GM12878 (cell line): ENCODE measurements at places on chromosomes 4 and X. TPM values are rescaled to one million over a fixed set of nuclear protein-coding genes. Genes with fewer than 3 reads are reported as not detected.

DNA sequence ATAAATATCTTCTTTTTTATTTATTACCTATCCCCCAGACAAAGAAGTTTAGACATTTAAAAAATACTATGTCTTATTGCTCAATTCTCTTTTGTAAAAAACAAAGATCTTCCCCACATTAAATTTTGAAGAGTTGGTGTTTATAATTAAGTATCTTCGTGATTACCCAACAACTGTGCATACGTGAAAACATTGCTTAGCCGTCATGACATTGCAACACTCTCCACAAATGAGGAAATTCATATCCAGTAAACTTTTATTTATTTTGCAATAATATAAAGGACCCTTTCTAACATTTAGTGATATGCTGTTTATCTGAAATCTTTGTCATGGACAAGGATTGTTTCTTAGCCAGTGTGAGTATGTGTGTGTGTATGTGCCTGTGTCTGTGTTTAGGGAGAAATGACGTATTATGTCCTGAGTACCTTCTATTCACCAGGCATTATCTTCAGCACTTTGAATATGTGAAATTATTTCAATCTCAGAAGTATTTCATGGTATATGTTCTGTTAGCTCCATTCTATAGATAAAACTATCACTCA, 26.1 kb upstream of the EREG start:
- no peak for DNase-seq

- no peak for DNase-seq
Observed at GRCh38 chr4:116024954-116025708, 911.7 kb upstream of the NDST4 start.

Gene SPIN4
- 9.2 and 9.5 TPM in 2 replicates for total RNA-seq

DNA sequence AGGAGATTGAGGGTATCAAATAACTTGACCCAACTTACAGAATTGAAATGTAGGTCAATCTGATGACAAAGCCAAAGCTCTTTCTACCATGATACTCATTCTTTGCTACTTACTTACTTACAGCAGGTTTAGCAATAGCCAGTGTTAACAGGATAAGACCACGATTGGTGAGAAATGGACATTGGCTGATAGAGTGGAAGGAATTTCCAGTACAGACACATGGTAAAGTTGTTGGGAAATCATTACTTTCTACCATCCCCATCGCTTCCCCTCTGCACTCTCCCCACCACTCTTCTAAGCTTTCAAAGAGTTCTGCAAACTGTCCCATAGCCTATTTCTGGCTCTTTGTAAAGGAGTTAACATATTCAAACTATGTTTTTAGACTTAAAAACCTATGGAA, 119.7 kb downstream of the CHRNA9 start:
- DNase-seq, result no peak

DNA sequence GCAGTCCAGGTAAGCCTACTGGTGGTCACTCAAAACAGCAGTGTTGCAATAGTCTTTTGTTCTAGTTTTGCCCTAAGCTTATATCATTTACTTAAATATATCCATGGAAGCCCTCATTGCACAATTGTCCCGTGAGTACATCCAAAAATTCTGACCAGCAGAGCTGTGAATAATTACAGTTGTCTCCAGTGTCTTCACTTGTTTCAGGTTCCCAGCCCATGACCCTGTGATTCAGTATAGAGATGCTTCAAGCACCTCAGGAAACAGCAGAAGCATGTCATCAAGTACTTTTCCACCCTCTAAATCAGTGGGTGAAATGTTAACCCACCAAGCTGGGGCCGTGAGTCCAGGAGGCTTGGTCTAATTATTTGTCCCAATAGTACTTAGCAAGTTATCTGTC, 214.9 kb upstream of the RPS6KA3 start:
- DNase-seq, result no peak
